ENCODE measurements at places on chromosomes 13 and 19.
A peak's percentile ranks its signal among the peaks of the same experiment; 100 is the strongest.

GRCh38 chr13:79684371-79684770 is 203.4 kb downstream of the NDFIP2 start:
- DNase-seq, result no peak

DNA sequence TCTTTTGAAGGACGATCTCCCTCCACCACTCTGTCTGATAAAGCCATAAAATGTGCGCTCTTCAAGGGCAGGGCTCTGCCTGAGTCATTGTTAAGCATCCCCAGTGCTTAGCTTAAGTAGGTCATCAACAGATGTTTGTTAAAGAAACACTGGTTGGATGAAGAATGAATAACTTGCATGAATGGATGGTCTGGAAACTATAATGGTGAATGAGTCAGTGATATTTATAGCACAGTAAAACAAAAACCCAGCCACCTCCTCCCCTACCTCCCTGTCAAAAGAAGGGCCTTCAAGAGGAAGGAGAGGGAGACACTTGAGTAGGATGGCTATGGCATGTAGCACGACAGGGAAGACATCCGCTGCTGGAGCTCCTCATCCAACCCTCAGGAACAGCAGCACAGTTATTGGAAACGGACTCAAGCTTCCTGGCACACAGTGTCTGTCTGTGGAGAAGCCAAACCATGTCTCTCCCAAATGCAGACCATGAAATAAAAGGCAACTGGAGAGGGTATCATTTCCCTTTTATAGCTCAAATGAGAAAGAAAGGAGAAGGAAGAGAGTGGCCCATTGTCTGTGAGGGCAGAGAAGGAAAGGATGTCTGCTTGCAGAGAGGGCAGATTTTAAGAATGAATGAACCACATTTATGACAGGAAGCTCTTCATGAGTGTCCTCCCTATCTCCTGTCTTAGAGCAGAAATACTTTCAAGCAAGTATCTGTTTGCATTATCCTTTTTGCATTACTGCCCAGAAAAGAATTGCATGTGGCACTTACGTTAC is 183.5 kb upstream of the UBL3 start:
- peak; percentile 48 for DNase-seq

DNA sequence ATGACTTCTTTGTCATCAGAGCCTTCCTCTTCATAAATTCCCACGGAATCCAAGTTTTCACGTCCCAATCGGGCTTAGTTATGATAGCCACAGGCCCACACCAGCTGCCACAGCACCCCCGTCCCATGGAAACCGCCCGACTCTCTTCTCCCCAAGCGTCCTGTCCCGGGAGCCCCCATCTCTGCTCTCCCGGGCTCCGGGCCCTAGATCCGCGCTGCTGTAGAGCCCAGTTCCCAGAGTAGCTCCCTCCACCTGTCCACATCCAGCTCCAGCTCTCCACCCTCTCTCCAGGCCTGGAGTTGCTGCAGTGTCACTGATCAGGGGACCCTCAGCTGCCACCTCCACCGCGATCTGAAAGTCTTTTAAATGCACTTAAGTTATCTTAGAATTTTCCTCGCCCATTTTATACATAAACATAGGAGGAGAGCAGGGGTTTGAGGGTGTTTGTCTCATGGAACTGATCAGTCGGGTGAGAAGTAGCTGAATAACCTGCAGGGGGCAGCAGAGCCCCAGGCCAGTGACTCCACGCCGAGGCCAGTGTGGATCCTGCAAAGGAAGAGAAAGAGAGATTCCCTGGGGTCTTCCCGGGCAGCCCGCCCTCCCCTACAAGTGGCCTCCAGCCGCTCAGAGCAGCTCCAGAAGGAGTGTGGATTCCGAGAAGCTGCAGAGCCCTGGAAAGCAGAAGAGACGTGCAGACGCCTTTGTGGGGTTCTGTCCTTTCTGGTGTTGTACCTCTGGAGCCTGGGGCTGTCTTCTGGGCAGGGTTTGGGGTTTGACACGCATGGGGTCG is 1.1 kb upstream of the ZNF763 start:
- DNase-seq, result peak; percentile 75

- no peak for DNase-seq
These were observed at the start of gene DMKN for GRCh38 chr19:35513628-35514281. Gene DMKN, minus strand, starts transcription at chr19:35513649. Its CDS starts 174 bp downstream, at chr19:35513475.

- DNase-seq, result peak; percentile 94
These were observed 1.5 kb upstream of the BCAT2 start for GRCh38 chr19:48812094-48812929.

- no peak for DNase-seq
These were observed 23.0 kb downstream of the CUL4A start for GRCh38 chr13:113232208-113233003.

DNA sequence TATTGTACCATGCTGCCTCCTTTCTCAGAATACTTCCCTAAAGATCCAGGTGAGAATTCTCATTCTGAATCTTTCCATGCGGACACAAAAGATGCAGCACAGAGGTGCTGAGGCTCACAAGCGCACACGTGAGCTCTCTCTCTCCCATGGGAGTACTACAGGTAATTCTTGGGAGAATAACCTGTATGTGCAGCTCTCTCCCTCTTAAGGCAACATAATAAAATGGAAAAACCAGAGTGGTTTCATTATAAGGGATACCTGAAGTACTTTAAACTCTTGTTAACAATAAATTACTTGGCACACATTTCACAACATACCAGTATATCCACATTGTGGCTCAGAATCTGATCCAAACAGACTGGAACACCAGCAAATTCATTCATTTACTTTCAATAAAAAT is 40.4 kb downstream of the INTS6 start:
- no peak for DNase-seq

DNA sequence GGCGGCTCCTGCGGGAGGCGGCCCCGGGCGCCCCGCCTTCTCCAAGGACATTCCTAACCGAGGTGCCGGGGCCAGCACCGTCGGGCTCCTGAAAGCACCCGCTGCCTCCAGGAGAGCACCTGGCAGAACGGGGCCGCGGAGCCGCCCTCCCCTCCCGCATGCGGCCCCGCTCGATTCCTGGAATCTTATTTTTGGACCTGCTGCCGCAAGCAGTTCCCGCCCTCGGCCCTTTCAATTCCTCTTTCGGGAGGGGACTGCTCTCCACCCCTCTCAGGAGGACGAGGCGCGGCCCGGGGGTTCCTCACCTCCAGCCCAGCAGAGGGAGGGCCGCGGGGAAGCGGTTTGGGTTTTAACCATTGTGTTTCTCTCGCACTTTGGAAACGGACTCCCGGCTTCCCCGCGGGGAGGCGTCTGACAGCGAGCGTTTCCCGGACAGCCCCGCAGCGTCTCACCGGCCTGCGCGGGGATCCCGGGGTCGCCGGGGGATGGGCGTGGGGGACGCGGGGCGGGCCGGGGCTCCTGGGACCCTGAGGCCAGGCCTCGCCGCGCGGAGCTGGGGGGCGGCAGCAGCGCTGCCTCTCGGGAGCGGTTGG is 849 bp downstream of the GAS6 start:
- no peak for DNase-seq

GRCh38 chr19:556611-557382 is 12.9 kb downstream of the GZMM start:
- no peak for DNase-seq

DNA sequence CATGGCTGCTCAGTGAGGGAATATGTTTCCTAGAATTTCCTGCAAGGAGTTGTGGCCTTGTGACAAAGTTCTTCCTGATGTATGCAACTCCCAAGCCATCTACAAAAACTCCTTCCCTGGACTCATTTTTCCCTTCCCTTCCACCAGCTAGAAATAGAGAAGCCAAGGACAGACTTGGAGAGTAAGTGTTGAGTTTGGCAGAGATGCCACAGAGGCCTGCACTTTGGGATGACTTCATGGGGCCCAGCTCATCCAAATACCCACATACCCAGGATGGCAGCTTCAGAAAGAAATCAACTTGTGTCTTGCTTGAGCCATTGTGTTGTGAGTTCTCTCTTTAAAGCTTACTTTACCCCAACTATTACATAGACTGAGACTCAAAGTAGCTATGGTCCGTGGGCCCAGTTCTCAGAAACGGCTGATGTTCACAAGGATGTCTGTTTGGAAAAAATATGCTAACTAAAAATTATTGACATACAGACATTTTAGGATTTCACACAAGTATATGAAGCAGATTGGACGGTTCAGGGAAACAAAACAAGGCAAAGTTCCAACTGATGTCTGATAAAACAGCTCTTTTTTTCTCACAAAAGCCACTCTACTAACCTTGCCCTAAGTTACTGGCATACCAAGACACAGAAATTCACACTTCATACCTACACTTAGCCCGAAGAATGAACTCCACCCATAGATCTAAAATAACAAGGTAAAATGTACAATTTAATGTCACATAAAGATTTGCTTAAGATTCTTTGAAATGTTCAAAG is 107.9 kb downstream of the NALCN start:
- DNase-seq, result no peak

- DNase-seq, result peak; percentile 39
These were observed 4.6 kb upstream of the SIGLEC10 start for GRCh38 chr19:51422053-51422448.

DNA sequence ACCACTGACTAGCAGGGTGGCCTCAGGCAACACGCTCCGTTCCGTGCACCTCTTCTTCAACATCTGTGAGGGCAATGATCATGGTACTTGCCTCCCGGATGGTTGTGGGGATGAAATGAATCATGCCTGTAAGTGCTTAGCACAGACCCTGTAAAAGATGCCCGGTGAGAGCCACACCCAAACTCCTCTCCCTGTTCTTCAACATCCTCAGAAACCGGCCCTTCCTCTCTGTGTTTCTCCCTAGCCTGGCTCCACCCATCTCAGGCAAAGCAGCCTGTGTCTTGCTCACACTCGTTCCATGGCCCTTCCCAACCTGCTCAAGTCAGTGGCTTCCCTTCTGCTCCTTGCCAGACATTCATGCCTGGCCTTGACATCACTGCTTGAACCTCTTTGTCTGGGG is 5.8 kb upstream of the DMKN start:
- DNase-seq, result no peak

GRCh38 chr19:424546-424945 is 15.6 kb upstream of the C2CD4C start:
- DNase-seq, result no peak

DNA sequence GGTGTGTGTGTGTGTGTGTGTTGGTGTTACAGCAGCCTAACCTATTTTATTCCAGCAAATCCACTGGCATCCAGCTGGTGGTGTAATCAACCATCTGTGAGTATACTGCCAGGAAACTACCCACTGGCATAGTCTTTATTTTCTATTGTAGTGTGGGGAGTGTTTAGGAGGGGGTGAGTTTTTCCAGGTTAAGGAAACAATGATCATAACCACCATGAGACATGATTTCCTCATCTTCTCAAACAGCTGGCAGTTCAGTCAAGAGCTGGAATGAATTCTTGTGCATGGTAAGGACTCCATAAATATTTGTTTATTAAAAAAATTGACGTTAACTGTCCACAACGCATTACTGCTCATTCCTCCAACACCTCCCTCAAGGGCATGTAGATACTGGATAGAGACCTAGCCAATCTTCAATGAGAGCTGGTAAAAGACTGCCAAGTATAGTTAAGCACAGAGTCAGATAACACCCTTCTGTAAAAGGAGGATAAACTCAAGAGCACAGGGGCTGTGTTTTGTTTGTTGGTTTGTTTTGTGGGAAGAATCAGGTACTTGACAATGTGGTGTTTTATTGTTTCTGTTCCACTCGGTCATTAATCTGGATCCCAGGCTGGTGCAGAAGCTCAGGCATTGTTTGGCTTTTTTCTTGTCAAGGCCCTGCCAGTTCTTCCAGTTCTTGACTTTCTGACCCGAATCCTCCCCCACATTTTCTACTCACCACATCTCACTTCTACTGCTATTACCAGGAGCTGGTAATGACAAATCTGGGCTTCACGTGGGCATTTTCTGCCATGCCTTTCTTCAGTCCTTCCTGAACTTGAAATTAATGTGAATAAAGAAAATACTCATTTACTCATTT is 31.6 kb upstream of the SLC46A3 start:
- no peak for DNase-seq

GRCh38 chr19:10805065-10805757 is 30.8 kb downstream of the TMED1 start:
- no peak for DNase-seq

GRCh38 chr19:29489172-29489951 is 36.4 kb upstream of the VSTM2B start:
- DNase-seq, result no peak

GRCh38 chr19:3483226-3483628 is at the start of gene SMIM44:
Gene SMIM44, minus strand, starts transcription at chr19:3483441. Its CDS starts 38 bp downstream, at chr19:3483403.
- no peak for DNase-seq

- no peak for DNase-seq
These were observed 183.3 kb downstream of the KDM4B start for GRCh38 chr19:5152013-5152763.

DNA sequence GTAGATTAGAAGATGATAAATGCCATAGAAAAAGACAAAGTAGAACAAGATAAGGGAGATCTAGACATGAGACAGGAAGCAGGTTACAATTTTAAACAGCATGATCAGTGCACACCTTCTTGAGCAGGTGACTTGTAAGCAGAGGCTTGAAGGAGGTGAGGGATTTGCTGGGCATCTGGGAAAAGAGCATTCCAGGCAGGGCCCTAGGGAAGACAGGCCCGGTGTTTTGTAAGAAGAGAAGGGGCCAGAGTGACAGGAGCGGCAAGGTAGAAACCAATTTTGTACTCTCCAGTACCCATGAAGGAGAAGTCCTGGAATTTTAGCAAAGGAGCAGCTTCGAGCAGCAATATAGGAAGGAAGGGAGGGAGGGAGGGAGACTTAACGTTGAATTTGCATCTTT is 296.5 kb downstream of the MZT1 start:
- DNase-seq, result no peak

DNA sequence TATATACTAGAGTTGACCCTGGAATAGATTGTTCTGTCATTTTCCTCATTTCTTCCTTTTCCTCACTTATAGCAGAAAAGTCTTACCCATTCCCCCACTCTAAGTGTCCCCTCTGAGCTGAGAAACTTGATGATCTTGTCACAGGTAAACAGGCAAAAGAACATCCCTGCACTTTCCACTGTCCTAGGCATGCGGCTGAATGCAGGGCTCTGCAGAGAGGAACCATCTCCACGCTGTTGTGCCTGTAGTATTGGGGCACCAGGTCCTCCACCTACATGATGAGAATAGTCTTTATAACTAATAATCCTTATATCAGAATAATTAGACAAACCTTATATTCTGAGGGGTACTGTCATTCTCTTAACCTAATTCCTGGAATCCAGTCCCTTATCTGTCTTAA is 211.3 kb downstream of the RBM26 start:
- no peak for DNase-seq

DNA sequence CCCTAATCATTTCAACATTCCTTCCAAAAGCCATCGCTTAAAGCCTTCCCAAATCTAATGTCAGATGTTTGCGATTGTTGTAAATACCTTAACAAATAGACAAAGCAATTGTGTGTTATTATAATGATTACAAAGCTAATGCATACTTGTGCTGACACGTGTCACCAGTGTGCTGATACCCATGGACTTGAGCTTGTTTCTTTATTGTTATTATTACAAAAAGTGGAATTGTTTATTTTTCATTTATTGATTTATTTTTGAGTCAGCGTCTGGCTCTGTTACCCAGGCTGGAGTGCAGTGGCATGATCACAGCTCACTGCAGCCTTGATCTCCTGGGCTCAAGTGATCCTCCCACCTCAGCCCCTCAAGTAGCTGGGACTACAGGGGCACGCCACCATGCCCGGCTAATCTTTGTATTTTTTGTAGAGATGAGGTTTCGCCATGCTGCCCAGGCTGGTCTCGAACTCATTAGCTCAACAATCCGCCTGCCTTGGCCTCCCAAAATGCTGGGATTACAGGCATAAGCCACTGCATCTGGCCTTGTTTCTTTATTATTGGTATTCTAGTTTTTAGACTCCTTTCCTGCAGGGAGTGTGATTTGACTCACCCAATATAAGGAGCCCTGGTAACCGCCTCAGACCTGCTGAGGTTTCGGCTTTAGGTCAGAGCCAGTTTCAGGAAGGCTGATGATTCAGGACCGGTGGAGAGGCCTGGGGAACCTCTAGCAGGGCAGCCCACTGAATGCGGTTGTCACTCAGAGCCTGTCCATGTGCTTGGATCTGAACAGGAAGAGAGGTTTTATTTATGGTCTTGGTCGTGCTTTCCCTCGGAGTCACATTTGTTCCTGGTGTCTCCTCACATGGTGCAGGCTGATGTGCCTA is 2.1 kb upstream of the FBXO17 start:
- no peak for DNase-seq

Measured in uterus (tissue), 4 donors.